ENCODE measurements at places on chromosomes 2 and 18. TPM values are rescaled to one million over a fixed set of nuclear protein-coding genes. Genes with fewer than 3 reads are reported as not detected.

CD8B2 gene
- 0.23 TPM for polyA plus RNA-seq

DNA sequence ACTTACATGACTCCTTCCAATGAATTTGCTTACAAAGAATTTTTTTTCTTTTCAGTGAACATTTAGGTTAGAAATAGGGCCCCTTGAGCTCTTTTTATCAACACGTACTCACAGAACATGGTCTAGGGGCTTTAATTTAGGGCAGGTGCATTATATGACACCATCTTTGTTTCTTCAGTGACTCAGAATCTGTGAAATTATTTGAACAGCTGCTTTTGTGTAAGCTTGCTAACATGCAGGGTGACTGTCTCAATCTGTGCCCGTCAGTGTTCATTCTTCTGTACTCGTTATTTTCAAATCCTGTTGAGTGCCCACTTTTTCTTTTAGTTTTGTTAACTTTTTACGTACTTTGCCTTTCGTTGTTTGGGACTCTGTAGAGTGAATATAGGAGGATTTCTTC is 52.8 kb upstream of the CABYR start:
- no peak for DNase-seq

- no peak for DNase-seq
These were observed 30.9 kb upstream of the UBE2F start for GRCh38 chr2:237935740-237936452.

- DNase-seq = no peak
These were observed 172.8 kb upstream of the HAAO start for GRCh38 chr2:42965196-42965595.

- no peak for DNase-seq
These were observed 4.4 kb upstream of the RFX8 start for GRCh38 chr2:101479328-101479727.

Data from left kidney (tissue), 8 donors.